Psoas muscle (tissue), 8 donors: ENCODE measurements at places on chromosomes 4 and X. TPM values are rescaled to one million over a fixed set of nuclear protein-coding genes. Genes with fewer than 3 reads are reported as not detected.

Gene XAGE1B
- not detected for total RNA-seq

DNA sequence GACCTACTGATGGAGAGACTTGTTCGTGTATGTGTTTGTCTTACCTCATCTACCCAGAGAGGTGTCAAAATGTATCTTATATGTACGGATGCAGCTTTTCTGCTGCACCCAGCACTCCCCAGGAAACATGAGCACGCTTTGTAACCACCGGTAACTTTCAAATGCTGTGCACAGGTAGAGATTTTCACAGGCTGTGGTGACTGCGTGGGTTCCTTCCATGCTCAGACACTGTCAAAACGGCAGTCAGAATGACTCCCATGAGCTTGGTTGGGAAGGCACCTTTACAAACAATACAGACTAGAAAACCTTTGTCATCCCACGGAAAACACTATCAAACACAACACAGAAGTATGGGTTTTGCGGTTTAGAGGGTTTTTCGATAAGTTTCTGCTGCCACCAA, 28.2 kb downstream of the F11 start:
- no peak overlapping the region for H3K27ac ChIP-seq
- H3K4me3 ChIP-seq = no peak overlapping the region
- H3K36me3 ChIP-seq = no peaks in the 10 kb centered on the region
- H3K4me1 ChIP-seq = no peaks in the 10 kb centered on the region
- peaks cover 6% of the 10 kb centered on the region for H3K27me3 ChIP-seq

Gene ODAPH
- total RNA-seq = not detected

Gene CT47B1
- total RNA-seq = not detected

- H3K27me3 ChIP-seq = no peaks in the 10 kb centered on the region
- no peak for DNase-seq
- no peak overlapping the region for H3K4me3 ChIP-seq
- H3K4me1 ChIP-seq = no peaks in the 10 kb centered on the region
- no peak overlapping the region for H3K27ac ChIP-seq
Measured at GRCh38 chrX:147570483-147570882, 341.2 kb upstream of the FMR1 start.

- peak overlapping the region; percentile 82 for H3K4me3 ChIP-seq
- peak overlapping the region; percentile 87 for H3K27ac ChIP-seq
- no peaks in the 10 kb centered on the region for H3K4me1 ChIP-seq
- no peaks in the 10 kb centered on the region for H3K36me3 ChIP-seq
Measured at GRCh38 chrX:136879001-136879687, 1.4 kb downstream of the RBMX start.

DNA sequence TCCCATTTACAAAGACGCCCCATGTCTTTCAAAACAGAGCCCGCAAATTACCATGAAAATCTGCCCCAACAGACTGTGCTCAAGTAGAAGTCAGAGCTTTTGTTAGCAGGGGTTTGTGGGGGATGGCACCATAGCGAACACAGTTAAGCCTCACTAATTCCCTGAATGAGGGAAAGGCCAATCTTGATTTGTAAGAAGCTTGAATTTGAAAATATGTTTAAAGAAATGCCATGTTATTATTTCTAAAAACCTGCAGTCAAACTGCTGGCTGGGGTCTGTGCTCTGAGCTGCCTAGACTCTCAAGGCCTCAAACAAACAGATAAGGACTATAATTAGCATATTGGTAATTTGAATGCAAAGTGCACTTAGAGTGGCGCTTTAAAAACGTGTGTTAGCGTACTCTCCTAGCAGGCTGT, 9.4 kb upstream of the PAK3 start:
- H3K4me1 ChIP-seq = no peaks in the 10 kb centered on the region
- no peak overlapping the region for H3K4me3 ChIP-seq
- H3K27ac ChIP-seq = no peak overlapping the region
- no peaks in the 10 kb centered on the region for H3K36me3 ChIP-seq

DNA sequence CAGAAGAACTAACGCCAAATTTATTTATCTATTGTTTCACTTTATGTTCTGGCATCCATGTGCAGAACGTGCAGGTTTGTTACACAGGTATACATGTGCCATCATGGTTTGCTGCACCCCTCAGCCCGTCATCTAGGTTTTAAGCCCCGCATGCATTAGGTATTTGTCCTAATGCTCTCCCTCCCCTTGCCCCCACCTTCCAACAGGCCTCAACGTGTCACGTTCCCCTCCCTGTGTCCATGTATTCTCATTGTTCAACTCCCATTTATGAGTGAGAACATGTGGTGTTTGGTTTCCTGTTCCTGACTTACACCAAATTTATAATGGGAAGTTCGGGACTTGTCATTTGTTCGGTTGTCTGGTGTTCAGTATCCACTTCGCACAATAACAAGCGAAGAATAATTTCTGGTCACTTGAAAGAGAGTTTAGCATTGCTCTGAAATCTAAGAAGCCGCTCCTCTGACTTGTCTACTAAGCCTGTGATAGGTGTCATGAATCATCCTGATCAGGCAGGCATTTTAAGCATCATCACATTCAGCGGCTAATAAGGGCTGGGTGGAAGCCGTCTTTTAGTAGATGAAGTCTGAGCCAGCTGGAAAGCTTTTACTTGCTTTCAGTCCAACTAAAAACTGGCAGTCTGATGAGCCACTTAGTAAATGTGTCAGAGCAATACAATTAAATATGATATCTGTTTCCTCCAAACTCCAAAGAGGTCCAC, 1065.7 kb upstream of the PABPC4L start:
- DNase-seq = no peak
- no peaks in the 10 kb centered on the region for H3K4me1 ChIP-seq
- H3K27ac ChIP-seq = no peak overlapping the region

DNA sequence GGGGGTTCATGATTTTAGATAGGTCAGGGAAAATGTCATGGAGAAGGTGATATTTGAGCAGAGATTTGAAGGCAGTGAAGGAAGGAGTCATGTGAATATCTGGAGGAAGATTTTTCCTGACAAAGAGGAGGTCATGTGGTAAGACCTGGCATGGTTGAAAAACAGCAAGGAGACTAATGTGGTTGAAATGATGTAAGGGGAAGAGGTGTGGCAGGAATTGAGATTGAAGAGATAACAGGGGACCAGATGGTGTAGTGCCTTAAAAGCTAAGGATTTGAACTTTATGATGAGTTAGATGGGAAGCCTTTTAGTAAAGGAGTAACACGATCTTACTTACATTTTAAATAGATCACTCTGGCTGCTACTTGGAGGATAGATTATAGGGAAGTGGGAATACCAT, 210.9 kb downstream of the RTL9 start:
- H3K4me1 ChIP-seq = no peaks in the 10 kb centered on the region
- no peaks in the 10 kb centered on the region for H3K36me3 ChIP-seq
- no peak overlapping the region for H3K4me3 ChIP-seq
- H3K27ac ChIP-seq = no peak overlapping the region
- H3K27me3 ChIP-seq = peaks cover 5% of the 10 kb centered on the region

Gene FGG
- 0.84 TPM for total RNA-seq

- H3K36me3 ChIP-seq = no peaks in the 10 kb centered on the region
- no peaks in the 10 kb centered on the region for H3K4me1 ChIP-seq
- peak within 1 kb of the TSS; percentile 15 for H3K4me3 ChIP-seq
- H3K27ac ChIP-seq = no peak within 1 kb of the TSS
- no peaks in the 10 kb centered on the region for H3K27me3 ChIP-seq
Measured at GRCh38 chrX:103063918-103064434, at the start of gene BEX1. Gene BEX1 (minus strand): TSS chrX:103064171. CDS start chrX:103063274, 897 bp downstream.

DNA sequence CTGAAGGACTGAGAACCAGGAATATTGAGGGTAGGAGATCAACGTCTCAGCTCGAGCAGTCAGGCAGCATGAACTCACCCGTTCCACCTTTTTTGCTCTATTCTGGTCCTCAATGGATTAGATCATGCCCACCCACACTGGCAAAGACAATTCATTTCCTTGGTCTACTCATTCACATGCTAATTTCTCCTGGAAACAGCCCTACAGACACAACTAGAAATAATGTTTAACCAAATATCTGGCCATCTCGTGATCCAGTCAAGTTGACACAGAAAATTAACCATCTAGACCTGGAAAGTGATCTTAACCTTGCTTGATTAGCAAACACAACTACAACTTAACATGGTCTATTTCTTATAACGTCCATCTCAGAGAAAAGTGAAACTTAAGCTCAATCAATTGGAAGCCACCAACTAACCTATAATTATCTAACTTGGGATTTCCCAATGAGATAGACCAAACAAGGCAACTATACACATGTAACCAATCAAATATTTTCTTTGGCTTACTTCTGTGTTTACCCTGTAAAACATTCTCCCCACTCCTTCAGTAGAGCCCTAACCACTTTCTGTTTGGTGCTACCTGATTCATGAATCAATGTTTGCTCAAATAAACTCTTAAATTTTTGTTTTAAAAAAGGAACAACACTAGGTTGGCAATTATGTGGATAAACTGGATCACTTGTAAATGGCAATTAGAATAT, 69.7 kb upstream of the MAMLD1 start:
- H3K27me3 ChIP-seq = no peaks in the 10 kb centered on the region
- H3K36me3 ChIP-seq = no peaks in the 10 kb centered on the region
- H3K27ac ChIP-seq = no peak overlapping the region
- DNase-seq = no peak
- H3K4me1 ChIP-seq = no peaks in the 10 kb centered on the region

DNA sequence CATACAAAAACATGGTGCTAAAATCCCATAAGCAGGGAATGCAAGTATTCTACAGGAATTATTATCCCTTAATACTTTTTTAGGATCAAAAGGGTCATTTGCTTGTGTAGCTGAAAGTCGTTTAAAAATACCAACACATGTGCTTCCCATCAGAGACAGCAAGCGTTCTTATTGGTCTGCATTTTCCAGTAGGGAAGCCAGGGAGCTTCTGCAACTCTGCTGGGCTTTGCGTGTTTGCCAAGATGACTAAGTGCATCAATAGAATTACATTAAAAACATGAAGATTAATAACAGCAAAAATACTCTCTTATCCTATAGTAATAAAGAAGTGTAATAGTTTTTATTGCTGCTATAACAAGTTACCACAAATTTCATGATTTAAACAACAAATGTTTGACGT, 111.2 kb downstream of the QDPR start:
- no peak overlapping the region for H3K27ac ChIP-seq
- H3K4me1 ChIP-seq = no peaks in the 10 kb centered on the region
- H3K4me3 ChIP-seq = no peak overlapping the region

GRCh38 chr4:134408897-134409296, 207.3 kb upstream of the PABPC4L start:
- no peak overlapping the region for H3K4me3 ChIP-seq
- no peaks in the 10 kb centered on the region for H3K36me3 ChIP-seq

GRCh38 chr4:188993871-188994270, 854.6 kb downstream of the TRIML1 start:
- H3K27ac ChIP-seq = no peak overlapping the region
- DNase-seq = no peak
- no peak overlapping the region for H3K4me3 ChIP-seq

Gene HSFX2
- total RNA-seq = 1.8 TPM

Gene MGST2
- total RNA-seq = 18.2 TPM

GRCh38 chrX:110208092-110208491, 109.8 kb downstream of the AMMECR1 start:
- DNase-seq = no peak
- H3K36me3 ChIP-seq = no peaks in the 10 kb centered on the region
- no peaks in the 10 kb centered on the region for H3K4me1 ChIP-seq
- H3K27ac ChIP-seq = no peak overlapping the region

DNA sequence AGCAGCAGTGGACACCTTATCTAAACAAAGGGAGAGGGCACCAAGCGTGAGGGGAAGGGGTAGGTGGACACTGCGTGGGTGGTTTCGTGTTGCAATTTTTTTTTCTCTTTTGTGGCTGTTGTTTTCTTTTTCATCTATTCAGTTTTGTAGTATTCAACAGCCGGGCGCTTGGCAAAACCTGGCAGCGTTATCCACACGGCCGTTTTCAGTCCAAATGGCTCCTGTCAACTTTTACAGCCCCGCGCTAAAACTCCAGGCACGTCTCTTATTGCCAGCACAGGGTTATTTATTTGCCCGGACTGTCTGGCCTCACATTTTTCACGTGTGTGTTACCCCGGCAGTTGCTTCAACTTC, 192.2 kb downstream of the BCOR start:
- DNase-seq = no peak
- H3K36me3 ChIP-seq = no peaks in the 10 kb centered on the region
- no peak overlapping the region for H3K4me3 ChIP-seq
- H3K4me1 ChIP-seq = peaks cover 1% of the 10 kb centered on the region
- no peaks in the 10 kb centered on the region for H3K27me3 ChIP-seq

- DNase-seq = no peak
- no peaks in the 10 kb centered on the region for H3K36me3 ChIP-seq
- no peak overlapping the region for H3K27ac ChIP-seq
- H3K4me3 ChIP-seq = no peak overlapping the region
- H3K4me1 ChIP-seq = no peaks in the 10 kb centered on the region
Measured at GRCh38 chrX:10524578-10524977, 95.8 kb downstream of the MID1 start.

DNA sequence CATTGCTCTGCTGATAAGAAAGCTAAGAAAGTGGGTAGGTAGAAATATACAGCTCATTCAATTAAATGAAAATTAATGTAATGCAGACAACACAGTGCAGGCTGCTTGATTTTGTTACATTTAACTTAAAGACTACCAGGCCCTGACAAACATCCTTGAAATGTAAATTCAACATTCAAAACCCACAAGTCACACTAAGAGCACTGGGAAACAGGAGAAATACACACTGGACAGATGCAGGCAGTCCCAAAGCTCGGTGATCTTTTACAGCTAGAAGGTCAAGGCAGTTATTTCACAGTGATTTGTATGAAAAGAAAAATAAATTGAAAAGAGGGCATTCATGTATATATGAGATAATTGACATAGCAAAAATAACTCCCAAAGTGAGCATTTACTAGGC, 94.3 kb upstream of the PLAC1 start:
- H3K4me1 ChIP-seq = no peaks in the 10 kb centered on the region
- no peaks in the 10 kb centered on the region for H3K36me3 ChIP-seq
- H3K4me3 ChIP-seq = no peak overlapping the region
- no peaks in the 10 kb centered on the region for H3K27me3 ChIP-seq
- no peak overlapping the region for H3K27ac ChIP-seq

- H3K4me3 ChIP-seq = no peak overlapping the region
- H3K36me3 ChIP-seq = peaks cover 6% of the 10 kb centered on the region
- no peaks in the 10 kb centered on the region for H3K27me3 ChIP-seq
Measured at GRCh38 chr4:55445921-55446577, 50.3 kb downstream of the TMEM165 start.

Gene PROM1
- 0.96 TPM for total RNA-seq

- no peaks in the 10 kb centered on the region for H3K4me1 ChIP-seq
- H3K4me3 ChIP-seq = no peak overlapping the region
- no peaks in the 10 kb centered on the region for H3K36me3 ChIP-seq
- H3K27ac ChIP-seq = no peak overlapping the region
- H3K27me3 ChIP-seq = no peaks in the 10 kb centered on the region
Measured at GRCh38 chrX:72128881-72129280, 2.8 kb downstream of the RTL5 start.

- H3K27ac ChIP-seq = no peak overlapping the region
- no peaks in the 10 kb centered on the region for H3K27me3 ChIP-seq
- H3K4me3 ChIP-seq = no peak overlapping the region
Measured at GRCh38 chr4:55018978-55019377, 106.4 kb downstream of the KDR start.
